ENCODE measurements at places on chromosomes 6 and 20. TPM values are rescaled to one million over a fixed set of nuclear protein-coding genes. Genes with fewer than 3 reads are reported as not detected.

DNA sequence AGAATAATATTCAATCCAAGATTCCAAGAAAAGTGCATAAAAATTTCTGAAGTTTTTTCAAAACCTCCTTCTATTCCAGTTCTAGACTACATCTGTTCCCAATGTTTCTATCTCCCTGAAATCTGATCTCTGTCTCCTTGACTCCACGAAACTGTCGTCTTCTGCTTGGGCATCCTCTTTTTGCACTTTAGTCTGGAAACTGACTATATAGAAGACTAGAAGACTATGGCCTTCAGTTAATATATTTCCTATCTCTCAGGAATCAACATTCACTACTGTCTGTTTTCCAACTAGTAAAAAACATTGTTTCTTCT lies 745.4 kb upstream of the ADGRB3 start:
- DNase-seq = no peak

GRCh38 chr20:2673453-2673852 lies 9.4 kb upstream of the IDH3B start:
- no peak for DNase-seq

Gene APOBEC2
- not detected for total RNA-seq

DNA sequence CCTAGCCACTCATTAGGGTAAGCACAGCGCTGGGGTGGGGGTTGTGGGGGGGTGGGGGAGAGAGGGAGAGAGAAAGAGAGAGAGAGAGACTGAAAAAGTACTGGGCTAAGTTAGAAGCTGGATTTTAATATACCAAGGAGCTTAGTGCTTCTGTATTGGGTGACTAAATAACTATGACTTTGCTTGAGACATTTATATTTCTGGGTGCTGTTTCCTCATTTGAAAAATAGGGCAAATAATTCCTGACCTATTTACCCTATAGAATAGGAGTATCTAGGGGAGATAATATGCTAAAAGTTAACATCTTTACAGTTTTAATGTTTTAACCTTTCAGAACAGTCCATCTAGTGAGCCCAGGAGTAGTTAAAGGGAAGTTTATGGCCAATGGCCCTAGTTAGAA lies 7.7 kb downstream of the NKAIN2 start:
- DNase-seq = no peak

Gene BPIFA3
- total RNA-seq = not detected

DNA sequence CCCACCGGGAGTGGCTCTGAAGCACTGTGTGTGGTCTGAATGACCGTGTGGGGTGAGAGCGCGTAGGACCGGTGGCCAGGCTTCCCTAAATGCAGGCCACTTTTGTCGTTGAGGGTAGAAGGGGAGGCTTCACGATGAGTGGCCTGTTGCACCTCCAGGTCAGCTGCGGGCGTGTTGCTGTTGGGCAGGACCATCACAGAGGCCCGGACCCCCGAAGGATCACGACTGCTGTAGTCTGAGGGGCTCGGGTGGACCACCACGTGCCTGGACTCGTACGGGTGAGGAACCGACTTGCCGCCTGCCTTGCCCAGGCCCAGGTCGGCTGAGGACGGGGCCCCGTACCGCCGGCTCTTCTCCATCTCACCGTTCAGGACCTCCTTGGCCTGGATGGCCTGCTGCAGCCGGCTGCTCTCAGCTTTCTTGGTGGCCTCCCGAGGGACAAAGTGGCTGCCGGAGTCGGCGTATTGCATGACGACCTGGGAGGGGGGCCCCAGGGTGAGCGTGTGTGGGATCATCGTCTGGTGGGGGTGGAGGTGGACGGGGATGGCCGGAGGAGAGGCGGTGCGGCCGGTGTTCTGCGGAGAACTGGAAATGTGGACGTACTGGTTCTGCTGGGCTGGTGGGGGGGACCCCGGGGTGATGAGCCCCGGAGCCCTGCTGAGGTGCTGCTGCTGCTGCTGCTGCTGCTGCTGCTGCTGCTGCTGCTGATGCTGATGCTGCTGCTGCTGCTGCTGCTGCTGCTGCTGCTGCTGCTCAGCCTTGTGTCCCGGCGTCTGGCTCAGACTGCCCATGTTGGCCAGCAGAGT lies 88.8 kb downstream of the GMPR start:
- DNase-seq = no peak

GRCh38 chr6:119322715-119323350 lies 26.7 kb downstream of the MAN1A1 start:
- no peak for DNase-seq

GRCh38 chr6:155440398-155441111 lies 15.1 kb downstream of the NOX3 start:
- no peak for DNase-seq

DNA sequence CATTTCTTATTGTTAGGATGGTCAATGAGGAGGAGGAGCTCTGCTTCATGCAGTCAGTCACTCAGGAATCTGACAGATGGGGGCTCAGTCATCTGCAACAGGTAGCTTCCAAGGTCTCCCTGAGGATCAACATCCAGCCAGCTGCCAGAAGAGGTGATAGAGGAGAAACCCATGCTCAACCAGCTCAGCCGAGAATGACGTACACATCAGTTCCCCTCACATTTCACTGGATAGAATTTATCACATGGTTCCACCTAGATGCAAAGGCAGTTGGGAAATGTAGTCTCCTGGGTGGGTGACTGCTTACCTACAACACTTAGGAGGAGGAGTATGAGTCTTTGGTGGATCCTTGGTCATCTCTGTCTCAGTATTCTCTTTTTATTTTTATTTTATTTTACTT lies 144.5 kb downstream of the CEBPB start:
- DNase-seq = peak; percentile 51

Gene CLPSL2
- 6.2 TPM for total RNA-seq

DNA sequence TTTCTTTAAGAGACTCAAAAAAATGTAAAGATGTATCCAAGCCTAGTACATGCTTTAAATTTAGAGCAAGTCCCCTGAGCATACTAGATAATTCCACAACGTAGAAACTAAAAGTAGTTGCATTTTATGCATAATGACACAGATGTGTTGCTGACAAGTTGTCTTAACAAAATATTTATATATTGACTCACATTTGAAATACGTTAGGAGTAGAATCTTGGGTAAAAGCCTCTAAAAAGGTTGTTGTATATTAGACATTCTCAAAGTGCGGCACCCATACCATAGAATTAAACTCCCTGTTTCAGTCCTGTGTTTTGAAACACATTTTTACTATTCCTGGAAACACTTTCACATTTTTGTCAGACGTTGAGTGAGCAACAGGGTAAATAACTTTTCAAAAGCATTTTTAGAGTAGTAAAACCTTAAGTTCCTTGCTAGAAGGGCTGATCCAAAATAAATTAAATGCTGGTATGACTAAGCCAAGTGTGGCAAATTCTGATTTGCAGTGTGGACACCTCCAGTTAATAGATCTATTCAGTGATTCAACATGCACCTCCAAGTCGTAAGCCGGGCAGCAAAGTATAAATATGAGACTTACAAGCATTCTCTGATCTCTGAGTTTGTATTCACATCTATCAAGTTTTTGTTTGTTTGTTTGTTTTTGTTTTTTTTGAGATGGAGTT lies 97.5 kb downstream of the GMDS start:
- DNase-seq = no peak

- DNase-seq = no peak
Measured at GRCh38 chr6:33075568-33076405, at the start of gene HLA-DPB1. HLA-DPB1 (plus strand) TSS chr6:33075990; CDS start chr6:33076042, 52 bp downstream.

- DNase-seq = peak; percentile 31
Measured at GRCh38 chr6:90739339-90739738, 152.5 kb upstream of the MAP3K7 start.
